Activated CD4-positive, CD25-positive, alpha-beta regulatory T cell treated with anti-CD3 and anti-CD28 coated beads, Interleukin-2, amount 50 U/mL, for 16 hours (primary cell): ENCODE measurements at places on chromosomes 5 and 9.

- no peak for DNase-seq
Measured at GRCh38 chr5:95704150-95704549, 21.4 kb upstream of the SPATA9 start.

DNA sequence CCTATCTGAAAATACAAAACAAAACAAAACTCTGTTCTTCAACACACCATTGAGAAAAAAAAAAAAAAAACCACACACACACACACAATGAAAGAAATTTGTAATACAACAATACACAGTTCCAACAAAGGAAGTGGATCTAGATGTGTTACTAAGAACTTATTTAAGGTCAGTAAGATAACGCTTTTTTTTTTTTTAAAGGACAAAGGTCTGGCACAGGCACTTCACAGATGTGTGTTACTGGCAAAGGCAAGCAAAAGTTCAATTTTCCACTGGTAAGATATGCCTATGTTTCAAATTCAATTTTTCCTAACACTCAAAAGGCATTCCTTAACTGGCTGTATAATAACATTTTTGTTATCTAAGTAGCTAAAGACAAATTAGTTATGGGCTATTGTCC, 3.6 kb downstream of the RFK start:
- DNase-seq, result no peak

DNA sequence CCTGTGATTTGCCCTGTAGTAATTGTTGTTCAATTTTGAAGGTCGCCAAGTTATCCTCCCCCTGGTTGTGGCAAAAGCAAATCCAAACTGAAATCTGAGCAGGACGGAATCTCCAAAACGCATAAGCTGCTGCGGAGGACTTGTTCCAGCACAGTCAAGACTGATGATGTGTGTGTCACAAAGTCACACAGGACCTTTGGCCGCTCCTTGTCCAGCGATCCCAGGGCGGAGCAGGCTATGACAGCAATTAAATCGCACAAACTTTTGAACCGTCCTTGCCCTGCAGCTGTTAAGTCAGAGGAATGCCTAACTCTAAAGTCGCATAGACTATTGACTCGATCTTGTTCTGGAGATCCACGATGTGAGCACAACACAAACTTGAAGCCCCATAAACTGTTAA, 128.4 kb downstream of the PARP8 start:
- no peak for DNase-seq

- DNase-seq, result no peak
Measured at GRCh38 chr5:626850-627249, 14.7 kb downstream of the CEP72 start.

- no peak for DNase-seq
Measured at GRCh38 chr5:180648658-180649296, 623 bp downstream of the FLT4 start.

- DNase-seq, result no peak
Measured at GRCh38 chr9:130763331-130764171, 70.0 kb downstream of the EXOSC2 start.

- no peak for DNase-seq
Measured at GRCh38 chr5:56297851-56298250, 64.7 kb upstream of the ANKRD55 start.

DNA sequence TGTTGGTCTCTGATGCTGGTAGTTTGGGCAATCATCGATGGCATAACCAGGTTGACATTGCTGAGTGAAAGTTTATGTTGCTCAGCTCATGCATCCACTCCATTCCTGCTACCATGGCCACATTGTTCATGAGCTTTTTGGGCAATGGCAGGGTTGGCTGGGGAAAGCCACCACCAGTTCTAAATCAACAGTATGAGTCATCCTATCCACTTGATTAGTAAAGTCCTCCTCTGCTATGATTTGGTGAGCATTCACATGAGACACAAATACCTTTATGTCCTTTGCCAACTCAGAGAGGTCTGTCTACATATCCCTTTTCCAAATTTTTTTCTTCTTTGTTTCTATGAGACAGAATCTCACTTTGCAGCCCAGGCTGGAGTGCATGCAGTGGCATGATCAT, 129.7 kb upstream of the FBN2 start:
- DNase-seq, result no peak

- DNase-seq, result no peak
Measured at GRCh38 chr5:59330680-59331079, 562.8 kb downstream of the PDE4D start.

DNA sequence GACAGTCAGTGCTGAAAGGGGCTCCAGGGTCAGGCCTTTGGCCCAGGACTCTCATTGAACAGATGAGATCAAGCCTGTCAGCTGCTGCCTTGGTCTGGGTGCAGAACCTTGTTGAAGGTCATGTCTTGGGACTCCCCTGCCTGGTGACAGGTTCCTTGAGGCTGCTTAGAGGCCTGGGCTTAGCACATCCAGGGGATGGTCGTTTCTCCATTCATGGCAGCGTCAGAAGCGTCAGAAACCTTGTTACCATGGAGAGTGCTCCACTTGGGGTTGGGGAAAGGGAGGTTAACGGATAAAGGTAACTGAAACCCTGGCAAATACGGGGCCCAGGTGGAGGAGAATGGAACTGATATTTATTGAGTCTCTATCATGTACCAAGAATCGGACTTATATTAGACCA, 8.8 kb downstream of the ARPC5L start:
- DNase-seq, result no peak

- DNase-seq, result no peak
Measured at GRCh38 chr5:68200288-68200687, 15.3 kb upstream of the PIK3R1 start.

- DNase-seq, result no peak
Measured at GRCh38 chr9:134372581-134373267, 46.5 kb downstream of the RXRA start.

GRCh38 chr5:131525805-131526204, 109.2 kb downstream of the RAPGEF6 start:
- no peak for DNase-seq

DNA sequence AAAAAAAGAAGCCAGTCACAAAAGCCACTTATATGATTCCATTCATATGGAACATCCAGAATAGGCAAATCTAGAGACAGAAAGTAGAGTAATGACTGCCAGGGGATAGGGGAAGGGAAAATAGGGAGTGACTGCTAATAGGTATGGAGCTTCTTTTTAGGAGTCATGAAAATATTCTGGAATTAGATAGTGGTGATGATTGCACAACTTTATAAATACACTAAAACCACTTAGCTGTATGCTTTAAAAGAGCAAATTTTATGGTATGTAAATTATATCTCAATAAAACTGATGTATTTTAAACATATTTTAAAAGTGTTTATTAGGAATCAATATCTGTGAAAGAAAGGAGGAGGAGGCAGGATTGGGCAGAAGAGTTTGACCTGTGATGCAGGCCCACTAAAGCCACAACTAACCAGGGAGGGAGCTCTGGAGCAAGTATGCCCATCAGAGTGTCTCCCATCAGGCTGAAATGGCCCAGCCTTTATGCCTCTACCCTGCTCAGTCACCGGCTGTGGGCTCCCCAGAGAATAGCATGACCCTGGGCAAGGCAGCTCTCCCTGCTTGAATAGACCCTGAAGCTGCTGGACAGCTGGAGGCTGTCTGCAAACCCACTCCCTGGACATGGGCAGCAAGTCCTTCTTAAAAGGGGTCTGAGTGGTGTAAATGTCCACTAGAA, 96.0 kb upstream of the SLC44A1 start:
- DNase-seq, result no peak

DNA sequence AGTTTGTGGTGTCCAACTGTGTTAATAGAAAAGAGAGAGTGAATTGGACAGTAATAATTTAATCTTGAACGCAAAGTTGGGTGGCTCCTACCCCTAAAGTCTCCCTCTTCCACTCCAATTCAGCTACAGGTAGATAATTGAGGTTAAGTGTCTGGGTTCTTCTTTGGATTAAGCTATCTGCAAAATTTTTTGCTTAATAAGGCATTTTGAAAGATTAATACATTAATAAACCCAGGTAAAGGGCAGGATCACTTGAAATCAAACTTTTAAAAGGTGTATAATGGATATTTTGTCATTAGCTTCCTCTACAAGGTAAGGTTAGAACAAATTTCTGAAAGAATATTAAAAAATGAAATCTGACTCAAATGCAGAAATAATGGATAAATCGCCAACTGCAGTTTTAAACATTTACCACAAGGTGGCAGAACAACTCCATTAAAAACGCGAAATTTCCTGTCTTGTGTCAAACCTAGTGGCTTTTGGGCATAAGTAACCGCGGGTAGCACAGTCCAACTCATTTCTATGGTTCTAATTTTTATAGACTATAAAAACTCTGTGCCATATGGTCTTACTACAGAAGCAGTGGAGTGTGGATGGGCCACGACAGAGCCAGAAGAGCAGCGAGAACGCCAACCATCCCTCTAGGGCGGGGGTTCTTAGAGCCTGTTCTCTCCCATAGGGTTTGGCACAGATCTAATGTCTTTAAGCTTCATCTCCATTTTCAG, 276.5 kb downstream of the ARHGEF28 start:
- DNase-seq, result no peak

DNA sequence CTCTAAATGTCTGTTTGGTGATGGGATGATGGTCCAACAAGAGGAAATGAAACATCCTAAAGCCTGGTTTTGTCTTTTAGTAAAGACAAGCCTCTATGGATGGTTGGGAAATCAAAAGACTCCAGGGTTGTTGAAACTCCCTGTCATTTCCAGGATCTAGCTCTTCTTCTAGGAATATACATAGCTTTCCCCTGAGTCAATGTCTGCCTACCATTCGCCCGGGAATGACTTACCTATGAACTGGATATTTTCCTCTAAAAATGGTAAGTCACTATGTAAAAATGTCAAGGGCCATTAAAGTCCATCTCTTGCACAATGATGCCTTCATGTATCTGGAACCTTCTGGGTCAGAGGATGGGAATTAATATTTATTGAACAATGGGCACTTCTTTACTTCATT, 11.1 kb upstream of the KIF12 start:
- DNase-seq, result no peak

DNA sequence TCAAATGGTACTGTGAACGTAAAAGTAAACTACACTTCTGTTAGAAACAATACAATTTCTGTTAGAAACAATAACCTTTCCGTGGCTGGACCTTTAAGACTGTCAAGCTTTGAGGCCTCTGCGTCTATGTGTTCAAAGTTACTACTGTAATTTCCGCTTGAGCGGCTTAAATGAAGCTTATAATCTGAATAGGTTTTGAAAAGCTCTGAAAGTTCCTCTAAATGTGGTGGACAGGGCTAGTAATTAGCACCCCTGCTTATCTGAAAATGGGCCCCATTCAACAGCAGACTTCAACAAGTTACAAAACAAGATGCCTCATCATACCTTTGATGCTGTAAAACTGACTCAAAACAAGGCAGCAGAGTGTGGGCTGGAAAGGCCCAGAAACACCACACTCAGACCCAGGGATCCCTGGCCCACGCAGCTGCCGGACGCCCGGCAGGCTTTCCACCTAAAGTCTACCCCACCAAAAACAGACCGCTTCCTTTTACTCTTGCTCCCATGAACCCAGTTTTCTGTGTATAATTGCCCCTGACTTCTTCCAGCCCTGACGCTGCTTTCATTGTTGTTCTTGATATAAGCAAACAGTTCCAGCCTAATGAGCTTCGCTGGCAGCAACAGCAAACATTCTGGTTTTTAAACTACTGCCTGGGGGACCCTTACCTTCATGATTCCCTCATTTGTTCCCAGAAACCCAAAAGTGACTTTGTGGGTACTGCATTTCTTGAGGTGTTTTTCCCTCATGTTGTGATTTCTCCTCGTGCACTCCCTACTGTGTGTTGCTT, 66.7 kb downstream of the TLE1 start:
- no peak for DNase-seq

GRCh38 chr5:393846-394275, 49.1 kb upstream of the EXOC3 start:
- DNase-seq, result no peak

- DNase-seq, result no peak
Measured at GRCh38 chr9:114518120-114518519, 12.8 kb upstream of the WHRN start.

DNA sequence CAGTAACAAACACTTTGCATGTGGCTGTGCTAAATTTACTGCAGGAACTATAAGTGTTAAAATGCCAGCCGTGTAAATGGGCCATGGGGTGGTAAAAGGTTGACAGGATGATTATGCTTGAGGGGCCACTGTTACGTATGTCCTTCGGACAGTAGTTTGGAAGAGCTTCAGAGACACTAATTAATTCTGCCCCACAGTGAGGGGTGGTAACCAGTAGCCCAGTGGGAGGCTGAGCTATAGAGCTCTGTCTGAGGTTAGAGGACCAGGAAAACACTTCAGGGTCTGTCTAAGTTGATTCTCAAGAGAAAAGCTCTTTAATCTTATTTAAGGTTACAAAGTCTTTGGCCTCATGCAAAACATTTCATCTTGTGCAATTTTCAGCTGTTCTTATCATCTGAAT, 176.6 kb downstream of the DMRTA1 start:
- DNase-seq, result no peak

DNA sequence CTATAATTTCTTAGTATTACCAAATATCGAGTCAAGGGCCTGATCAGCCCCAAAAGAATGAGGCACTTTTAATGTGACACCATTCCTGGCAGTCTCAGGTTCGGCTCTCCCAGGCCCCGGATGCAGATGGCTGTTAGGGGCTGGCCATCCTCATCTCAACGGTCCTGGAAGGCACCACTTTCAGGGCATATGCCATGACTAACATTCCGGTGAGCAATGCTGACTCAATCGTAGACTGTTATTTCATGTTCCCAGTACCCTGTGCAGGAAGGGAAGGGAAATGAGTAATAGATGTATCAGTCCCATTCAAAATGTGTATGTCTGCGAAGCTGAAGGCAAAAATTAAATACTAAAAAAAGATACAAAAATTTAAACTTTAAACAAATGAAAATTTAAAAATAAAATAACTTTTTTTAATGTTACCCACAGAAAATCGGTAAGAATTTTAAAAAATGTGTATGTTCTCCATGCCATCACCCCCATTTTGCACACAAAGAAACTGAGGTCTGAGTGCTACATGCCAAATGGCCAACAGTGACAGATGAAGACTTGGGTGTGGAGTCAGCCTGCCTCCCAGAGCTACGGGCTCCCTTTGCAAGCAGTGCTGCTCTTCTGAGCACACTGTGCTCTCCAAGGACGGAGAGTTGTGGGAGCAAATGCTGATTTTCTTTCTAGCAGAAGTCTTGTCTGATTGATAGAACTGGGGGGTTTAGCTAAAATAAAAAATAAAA, 79.0 kb downstream of the GLDC start:
- no peak for DNase-seq

DNA sequence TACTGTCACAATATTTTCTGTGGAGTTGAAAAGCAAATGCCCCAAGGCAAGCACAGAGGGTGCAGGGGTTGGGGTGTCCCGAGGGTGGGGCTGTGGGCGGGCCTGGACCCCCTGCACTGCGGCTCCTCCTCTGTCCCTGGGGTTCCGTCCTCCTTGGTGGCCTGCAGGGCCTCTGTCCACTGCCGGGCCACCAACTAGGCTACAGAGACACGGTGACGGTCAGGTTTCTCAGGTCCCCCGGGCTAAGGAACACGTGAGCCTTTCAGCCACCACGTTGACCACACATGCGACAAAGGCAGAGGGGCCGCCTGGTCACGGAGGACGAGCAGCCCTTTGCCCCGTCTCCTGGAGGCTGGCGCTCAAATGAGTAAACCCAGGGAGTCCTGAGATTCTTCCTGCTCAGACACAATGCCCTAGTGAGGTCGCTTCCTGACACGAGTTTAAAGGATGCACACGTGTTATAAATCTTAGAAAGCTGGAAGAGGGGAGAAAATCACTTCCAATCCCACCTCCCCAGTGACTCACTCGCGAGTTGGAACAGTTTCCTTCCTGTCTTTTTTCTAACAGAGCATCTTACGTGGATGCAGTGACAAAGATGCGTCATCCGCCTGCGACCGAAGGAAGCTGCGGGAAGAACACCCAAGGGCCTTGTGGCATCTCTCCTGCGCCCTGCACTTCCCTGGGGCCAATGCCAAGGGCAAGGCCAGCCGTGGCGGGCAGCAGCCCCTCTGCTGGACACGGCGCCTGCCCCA, 24.8 kb upstream of the OBP2B start:
- no peak for DNase-seq
